D341Med (cell line): ENCODE measurements at places on chromosomes 16 and 17.

DNA sequence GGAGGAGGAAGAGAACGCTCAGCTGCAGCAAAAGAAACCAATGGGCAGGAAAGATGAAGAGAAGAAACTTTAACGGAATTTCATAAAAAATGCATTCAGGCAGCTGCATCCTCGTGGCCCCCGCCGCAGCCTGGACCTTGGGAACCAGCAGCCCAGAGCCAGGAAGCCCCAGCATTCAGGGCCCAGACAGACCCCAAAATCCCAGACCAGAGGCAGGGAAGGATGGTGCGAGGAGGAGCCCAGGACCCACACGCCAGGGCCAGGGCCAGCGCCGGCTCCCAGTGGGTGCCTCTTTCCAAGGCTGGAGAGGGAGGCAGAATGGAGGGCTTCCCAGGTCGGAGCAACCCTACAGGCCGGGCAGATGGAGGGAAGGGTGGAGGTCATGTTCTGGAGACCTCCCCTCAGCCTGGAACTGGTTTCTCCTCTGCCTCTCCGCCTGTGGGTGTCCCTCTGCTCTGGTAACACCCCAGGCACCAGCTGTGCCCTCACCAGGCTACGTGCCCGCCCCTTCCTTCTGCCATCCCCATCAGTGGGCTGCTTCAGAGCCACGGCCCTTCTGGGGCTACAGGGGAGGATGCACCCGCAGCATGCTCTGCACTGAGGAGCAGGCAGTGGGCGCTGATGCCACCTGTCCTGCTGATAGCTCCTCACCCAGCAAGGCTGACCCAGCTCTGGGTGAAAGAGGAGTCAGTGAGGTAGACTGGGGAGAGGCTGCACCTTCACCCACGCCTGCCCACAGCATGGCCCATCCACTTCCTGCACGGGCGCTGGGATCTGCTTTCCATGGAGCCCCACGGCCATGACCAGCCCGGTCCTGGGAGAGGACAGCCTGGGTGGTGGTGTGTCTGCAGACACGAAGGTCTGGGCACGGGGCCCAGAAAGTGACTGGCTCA is 1.2 kb upstream of the MIF4GD start:
- peak; percentile 55 for DNase-seq

GRCh38 chr17:9859781-9860180 is 34.1 kb downstream of the GLP2R start:
- DNase-seq, result no peak

DNA sequence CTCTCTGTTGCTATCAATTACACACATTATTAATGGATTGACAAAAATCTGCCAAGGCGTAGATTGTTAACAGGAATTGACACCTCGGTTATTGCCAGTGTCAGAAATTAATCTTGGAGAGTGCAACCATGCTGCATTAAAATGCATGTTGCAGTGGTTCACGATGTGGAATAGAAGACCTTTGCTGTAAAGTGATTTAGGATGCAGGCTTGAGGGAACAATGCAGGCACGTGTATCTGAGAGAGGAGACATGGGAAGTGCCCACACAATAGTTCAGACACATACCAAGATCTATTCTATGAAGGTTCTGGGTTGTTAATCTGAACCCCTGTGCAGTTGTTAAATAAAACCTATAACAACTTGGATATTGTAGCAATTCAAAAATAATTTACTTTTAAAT is 1032.8 kb upstream of the CDH8 start:
- no peak for DNase-seq

- DNase-seq, result peak; percentile 39
Measured at GRCh38 chr17:83171661-83172060, 92.3 kb downstream of the METRNL start.

- peak; percentile 69 for DNase-seq
Measured at GRCh38 chr16:54930005-54930868, at the start of gene IRX5. Gene IRX5 (plus strand): TSS chr16:54930865. CDS start chr16:54931199, 334 bp downstream.

DNA sequence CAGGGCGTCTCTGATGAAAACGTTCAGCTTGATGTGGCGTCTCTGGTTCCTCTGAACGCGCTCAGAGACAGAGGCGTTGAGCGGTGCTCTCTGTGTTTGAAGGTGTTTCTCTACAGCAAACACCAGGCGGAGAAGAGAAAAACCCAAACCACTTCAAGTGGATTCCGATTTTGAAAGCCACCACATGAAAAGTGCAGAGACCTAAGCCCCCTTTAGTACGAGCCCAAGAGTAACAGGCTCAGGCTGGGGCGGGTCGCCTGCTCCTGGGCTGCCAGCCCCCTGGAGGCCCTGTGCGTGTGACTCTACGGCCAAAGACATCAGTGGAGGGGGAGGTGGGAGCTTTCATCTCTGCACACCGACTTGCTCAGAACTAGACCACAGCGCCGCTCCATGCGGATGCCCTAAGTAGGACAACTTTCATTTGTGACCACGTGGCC is 328.4 kb downstream of the MAF start:
- DNase-seq, result no peak

GRCh38 chr17:38317081-38317480 is 20.1 kb downstream of the MRPL45 start:
- no peak for DNase-seq

- DNase-seq, result no peak
Measured at GRCh38 chr16:65070831-65071432, 50.9 kb downstream of the CDH11 start.

DNA sequence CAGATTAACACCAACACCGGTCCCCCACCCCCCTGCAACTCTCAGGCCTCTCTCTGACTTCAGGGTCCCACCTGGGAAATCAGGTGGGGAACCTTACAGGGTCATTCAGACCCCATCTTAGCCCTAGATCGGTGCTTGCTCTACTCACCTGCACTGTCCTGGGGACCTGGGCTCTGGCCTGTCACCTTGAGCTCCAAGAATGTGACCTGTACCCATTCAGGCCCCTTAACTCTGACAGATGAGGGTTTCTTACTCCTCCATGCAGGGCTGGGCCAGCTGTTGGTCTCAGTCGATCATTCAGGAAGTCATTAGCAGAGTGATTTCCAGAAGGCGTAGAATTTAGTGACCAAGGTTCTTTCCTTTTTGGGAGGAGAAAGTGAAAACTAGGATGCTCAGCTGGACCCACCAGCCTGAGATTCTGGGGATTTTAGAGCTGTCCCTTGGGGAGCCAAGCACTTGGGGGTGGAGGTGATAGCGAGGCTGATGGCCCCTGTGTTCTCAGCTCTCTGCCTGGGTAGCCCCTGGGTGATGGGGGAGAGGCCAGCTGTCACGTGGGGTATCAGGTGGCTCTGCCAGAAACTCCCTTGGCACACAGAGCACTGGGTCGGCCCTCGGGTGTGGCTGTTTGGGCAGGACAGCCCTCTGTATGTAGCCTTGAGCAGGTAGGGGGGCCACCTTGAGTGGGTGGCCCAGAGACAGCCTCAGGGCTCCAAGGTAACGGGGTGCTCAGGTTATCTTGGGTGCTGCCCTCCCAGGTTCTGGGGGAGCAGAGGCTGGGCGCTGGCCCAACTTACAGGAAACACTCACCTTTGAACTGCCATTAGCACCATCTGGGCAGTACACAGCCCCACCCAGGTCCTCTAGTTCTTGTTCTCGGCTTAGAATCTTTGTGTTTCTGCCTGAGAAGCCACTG is 724 bp downstream of the MVP start:
- DNase-seq, result no peak

- DNase-seq, result no peak
Measured at GRCh38 chr16:16147316-16147999, 75.8 kb downstream of the ABCC6 start.

GRCh38 chr17:81434072-81434471 is 38.8 kb downstream of the BAHCC1 start:
- no peak for DNase-seq

DNA sequence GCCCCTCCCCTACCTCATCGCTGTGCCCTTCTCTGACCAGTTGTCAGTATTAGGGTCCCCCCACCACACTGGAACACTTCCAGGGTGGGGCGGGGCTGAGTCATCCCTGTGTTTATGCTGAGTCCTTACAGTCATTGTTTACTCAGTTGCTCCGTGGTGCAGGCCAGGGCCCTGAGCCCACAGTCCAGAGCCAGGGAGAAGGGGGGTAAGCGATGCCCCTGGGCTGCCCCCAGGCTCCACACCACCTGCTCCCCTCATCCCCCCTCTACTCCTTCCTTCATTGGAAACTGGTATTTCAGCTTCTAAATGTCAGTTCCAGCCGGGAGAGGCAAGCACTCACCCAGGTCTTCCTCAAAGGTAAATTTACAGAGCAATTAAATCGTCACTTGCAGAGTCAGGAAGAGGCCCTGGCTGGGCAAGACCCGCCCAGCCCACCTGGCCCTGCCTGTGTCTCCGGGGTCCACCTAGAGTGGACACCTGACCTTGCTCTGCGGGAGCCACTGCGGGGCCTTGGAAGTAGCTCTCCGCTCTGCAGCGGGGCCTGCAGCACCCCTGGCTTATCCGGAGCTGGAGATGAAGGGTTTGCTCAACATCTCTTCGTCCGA is 4.8 kb downstream of the ATP2A3 start:
- DNase-seq, result no peak

DNA sequence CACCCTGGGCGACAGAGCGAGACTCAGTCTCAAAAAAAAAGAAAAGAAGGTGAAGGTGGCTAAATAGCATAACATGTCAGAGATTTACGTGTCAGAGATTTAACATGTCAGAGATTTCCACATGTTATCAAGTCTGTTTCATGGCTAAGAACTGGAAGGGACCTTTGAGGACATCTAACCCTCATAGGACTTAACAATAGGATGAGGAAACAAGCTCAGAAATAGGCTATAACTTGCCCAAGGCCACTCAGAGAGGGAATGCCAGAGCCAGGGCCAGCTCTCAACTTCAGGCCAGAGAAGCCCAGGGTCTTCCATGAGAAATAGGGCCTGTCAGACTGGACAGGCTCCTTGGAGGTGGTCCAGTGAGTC is 26.8 kb upstream of the ZNF629 start:
- no peak for DNase-seq

DNA sequence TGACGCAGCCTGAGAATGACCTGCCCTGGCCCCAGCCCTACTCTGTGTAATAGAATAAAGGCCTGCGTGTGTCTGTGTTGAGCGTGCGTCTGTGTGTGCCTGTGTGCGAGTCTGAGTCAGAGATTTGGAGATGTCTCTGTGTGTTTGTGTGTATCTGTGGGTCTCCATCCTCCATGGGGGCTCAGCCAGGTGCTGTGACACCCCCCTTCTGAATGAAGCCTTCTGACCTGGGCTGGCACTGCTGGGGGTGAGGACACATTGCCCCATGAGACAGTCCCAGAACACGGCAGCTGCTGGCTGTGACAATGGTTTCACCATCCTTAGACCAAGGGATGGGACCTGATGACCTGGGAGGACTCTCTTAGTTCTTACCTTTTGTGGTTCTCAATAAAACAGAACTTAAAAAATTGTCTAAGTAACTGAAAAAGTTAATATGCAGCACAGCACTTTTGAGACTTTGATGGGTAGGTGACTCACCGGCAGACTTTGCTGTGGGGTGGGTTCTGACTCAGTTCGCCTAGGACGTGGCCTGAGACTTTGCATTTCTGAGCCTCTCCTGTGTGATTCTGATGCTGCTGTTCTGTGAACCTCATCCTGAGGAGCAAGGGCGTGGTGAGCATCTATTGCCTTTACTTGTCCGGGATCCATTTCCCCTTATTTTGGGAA is 5.7 kb downstream of the LAT start:
- no peak for DNase-seq

DNA sequence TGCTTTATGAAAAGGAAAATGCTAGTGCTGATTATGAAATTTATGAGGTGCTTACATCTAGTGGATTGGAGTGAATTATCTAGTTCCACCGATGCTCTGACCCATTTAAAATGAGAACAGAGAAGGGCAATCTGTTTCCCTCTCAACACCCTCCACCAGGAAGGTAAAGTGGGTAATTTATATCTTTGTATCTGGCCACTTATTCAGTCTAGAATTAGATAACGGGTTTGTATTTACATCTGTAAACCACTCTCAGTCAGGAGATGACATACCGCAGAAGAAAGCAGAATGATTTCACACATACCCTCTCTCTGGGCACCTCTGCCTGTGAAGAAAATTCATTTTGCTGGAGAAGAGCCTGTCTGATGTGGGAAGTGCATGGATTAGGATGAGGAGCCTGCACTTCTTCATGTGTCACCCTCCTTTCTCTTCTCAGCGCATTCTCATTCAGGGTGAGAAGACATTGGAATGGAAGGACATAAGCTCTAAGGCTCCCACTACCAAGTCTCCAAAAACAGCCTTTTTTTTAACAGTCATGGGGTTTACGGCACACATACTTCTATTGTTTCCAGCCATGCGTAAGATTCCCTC is 646.7 kb upstream of the SALL1 start:
- no peak for DNase-seq

- peak; percentile 32 for DNase-seq
Measured at GRCh38 chr16:6643080-6643686, 689.5 kb upstream of the RBFOX1 start.

DNA sequence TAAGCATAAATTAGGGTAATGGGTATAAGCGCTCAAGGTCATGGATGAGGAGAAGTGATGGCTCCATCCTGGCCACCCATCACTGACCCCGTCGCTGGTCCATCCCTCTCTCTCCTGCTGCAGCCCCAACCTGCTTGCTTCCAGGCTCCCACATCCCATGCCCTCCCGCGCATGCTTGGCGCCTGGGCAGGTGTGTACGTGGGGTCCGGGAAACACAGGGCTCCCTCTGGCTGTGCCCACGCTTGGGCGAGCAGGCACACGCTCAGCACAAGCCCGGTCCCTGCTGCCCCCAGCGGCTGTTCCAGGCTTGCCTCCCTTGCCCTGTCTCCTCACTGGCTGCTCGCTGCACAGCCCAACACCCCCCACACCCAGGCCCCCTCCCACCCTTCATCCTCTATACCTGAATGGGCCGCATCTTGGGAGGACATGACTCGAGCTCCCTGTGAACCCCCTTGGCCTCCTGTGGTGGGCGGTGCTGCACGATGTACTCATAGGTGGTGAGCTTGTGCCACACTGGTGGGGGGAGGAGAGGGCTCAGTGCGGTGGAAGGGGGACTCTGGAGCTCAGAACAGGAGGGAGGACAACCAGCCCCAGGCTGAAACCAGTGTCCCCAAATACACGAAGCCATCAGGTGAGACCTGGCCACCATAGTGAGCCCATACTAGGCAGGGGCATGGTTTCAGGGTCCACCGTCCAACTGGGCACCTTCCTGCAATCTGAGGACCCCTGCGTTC is 4.7 kb upstream of the TPPP3 start:
- DNase-seq, result no peak
